Renal cortical epithelial cell (primary cell): ENCODE measurements at places on chromosomes 7 and 10.

GRCh38 chr7:150719436-150719835, 3.0 kb downstream of the GIMAP1 start:
- no peak for DNase-seq

GRCh38 chr10:74846958-74847357, 20.6 kb downstream of the KAT6B start:
- DNase-seq: no peak

GRCh38 chr7:5704534-5704922, 76.9 kb downstream of the RNF216 start:
- DNase-seq: peak; percentile 82

GRCh38 chr7:120856621-120857352, 1.2 kb downstream of the TSPAN12 start:
- no peak for DNase-seq

- peak; percentile 53 for DNase-seq
Observed at GRCh38 chr7:33193308-33193864, 64.0 kb downstream of the BBS9 start.

GRCh38 chr7:33639552-33640197, 265.7 kb upstream of the BMPER start:
- no peak for DNase-seq

GRCh38 chr7:1650363-1651030, 19.6 kb upstream of the ELFN1 start:
- no peak for DNase-seq

DNA sequence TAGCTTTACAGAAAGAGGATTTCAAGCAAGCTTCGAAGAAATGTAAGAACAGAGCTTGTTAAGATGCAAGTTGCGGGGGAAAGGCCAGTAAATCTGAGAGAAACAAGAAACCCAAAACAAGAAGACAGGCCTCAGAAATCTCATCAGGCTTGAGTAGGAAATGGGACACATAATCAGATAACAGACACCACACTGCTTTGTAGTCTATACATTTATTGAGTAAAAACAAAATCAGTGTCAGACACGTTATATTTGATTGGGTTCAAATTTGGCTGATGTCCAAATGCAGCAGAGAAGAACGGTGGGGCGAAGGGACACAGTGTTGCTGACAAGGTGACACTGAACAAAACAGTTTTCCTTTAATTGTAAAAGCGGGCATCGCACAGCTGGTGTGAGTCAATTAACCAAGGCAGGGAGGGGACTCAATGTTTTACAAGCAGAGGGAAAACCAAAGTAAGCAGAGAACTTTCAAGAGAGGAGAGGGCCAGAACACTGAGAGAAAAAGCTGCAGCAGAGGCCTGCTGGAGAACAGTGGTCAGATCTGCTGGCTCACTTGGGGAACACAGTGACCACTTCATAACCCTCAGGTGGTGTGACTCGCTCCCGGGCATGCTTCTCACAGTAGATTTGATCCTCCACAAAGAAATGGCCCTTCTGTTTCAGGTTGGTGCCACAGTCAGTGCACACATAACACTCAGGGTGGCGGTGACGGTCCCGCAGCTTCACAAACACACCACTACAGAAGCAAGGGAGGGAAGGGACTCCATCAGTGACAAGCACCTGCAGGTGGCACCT, 43.5 kb downstream of the ACSM6 start:
- DNase-seq: peak; percentile 63

DNA sequence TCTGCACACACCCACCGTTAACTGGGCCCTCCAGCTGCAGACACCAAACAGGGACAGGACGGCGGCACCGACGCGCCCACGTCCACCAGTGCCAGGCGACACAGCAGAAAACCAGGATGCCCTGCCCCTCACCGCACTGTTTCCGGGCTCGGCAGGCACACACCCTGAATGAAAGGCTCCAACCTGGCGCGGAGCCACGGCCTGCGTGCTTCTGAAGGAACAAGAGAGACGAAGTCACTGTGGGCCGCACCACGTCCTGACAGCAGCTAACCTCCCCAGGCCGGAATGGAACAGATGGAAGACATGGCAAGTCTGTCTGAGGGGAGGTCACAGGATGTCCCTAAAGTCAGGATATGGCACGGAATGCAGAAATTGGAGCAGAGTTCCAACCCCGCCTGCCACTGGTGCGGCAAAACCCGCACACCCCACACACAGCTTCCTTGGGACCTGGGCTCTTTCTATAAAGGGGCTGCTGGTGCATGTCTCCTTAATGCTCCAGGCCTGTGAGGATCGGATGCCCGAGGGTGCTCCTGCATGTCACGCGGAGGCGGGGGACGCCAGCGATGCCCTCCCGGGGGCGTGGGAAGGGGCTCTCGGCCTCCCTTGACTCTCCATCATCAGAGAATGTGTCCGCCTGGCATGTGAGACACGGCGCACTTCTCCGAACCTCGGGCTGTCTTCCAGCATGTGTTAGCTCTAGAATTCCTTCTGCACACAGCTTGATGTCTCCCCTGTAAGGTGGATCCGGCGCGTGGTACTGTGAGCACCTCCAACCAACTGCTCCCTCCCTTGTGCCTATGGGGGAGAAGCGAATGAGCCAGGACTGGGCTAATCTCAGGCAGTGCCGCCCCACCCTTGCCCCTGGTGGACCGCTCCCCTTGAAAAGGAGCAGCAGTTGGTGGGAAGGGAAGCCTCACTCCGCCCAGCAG, 3.9 kb upstream of the GPER1 start:
- DNase-seq: no peak

DNA sequence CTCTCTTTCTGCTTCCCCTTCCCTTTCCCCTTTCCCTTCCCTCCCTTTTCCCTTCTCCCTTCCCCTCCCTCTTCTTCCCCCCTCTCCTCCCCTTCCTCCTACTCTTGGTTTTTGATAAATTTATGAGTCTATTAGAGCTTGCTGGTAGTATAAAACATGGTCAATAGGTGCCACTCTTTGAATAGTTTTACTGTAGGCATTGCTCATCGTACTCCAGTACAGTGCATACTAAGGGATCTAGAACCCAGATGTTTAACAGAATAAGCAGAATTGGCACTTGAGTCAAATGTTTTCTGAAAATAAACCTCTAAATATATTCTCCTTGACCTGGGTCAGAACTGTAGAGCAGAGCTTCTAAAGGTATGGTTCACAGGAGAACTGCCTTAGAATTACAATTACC, 126.7 kb downstream of the SORCS3 start:
- peak; percentile 38 for DNase-seq

DNA sequence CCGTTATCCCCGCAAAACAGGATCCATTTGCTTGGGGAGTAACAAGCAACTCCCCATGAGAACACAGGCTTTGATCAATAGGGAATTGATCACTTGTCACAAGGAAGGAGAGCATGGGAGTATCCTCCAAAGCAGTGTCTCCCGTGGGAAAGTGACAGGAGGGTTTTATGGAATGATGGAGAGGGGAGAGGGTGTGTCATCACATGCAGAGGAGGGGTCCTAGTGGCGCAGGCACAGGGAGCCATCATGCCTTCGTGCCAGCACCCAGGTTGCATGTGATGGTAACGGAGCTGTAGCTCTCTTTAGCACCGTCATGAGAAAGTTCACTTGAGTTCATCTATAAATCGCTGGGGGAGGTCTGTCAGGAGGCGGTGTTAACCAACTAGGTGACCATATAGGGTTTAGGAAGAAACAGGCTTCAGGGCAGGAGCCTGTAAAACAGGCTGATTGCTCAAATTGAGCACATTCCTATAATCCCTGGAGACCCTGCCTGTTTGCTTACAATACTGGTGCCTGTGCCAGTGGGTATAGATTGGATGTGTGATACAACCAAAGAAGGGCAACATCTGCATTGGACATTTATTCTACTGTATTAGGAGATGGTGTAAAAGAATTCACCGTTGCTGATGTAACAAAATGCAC, 428.5 kb downstream of the GALNT17 start:
- no peak for DNase-seq

GRCh38 chr7:66682350-66683093, 53.8 kb downstream of the KCTD7 start:
- no peak for DNase-seq

DNA sequence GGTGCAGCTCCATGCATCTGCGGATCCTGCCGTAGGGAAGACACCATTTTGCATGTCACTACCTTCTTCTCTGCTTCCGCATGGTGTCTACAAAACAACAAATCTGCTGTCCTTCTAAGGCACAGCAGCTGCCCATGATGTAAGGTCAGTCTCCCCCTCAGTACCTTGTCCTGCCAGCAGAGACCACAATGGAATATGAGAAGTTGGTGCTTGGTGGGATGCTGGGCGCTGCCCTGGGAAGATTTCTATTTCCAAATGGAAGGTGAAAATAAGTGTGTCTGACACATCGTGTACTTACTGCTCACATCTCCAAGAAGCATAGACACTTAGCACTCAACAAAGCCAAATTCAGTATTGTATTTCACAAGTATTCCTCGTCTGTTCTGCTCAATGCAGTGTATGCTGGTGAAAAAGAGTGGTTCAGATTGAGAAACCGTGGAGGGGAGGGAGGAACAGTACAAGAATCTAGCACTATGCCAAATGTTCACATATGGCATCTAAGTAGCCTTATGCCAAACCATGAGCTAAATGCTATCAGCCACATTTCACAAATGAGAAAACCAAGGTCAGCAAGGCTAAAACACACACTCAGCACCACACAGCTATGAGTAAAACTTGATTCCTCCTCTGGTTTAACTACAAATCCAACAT, 95.0 kb downstream of the GRB10 start:
- DNase-seq: no peak

GRCh38 chr7:309586-310228, 19.7 kb downstream of the FOXL3 start:
- no peak for DNase-seq

- DNase-seq: no peak
Observed at GRCh38 chr7:152859781-152860191, 100.2 kb downstream of the ACTR3B start.

- no peak for DNase-seq
Observed at GRCh38 chr10:131923038-131923756, 22.4 kb downstream of the PPP2R2D start.

DNA sequence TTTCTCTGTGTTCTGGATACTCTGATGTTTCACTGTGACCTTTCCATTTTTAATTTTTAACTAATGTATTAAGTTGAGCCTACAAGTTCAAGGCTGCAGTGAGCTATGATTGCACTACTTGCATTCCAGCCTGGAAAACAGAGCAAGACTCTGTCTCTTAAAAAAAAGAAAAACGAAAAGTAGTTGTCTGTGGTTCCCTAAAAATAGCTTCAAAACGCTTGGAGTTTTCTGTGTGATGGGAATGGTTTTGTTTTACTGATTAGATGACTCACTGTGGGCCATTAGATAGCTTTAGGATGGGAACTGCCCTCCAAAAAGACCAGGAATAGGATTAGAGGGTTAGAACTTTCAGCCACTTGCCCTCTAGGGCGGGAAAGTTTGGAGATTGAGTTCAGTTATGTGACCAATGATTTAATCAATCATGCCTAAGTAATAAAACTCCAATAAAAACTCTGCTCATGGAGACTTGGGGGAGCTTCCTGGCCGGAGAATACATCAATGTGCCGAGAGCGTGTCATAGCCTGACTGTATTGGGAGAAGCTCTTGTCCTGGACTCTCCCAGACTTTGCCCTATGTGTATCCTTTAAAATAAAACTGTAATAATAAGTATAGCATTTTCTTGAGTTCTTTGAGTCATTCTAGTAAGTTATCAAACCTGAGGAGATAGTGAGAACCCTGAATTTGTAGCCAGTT, 147.1 kb downstream of the LYZL1 start:
- DNase-seq: no peak

DNA sequence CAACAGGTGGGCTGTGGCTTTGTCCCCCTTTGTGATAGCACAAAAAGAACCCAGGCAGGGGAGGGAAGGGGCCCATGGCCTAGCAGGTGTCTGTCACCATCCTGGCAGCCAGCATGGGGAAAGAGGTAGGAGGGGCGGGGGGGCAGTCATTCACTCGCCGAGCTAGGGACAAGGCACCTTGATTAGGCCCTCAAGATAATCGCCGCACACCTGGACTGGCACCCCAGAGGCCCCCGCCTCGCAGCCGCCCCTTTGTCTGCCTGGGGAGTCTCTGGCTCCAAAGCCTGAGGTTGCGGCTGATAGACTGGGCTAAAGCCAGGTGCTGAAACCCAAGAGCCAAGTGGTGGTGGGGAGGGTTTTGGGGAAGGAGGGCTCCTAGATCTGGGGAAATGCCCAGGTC, 151.2 kb upstream of the PCBD1 start:
- no peak for DNase-seq

DNA sequence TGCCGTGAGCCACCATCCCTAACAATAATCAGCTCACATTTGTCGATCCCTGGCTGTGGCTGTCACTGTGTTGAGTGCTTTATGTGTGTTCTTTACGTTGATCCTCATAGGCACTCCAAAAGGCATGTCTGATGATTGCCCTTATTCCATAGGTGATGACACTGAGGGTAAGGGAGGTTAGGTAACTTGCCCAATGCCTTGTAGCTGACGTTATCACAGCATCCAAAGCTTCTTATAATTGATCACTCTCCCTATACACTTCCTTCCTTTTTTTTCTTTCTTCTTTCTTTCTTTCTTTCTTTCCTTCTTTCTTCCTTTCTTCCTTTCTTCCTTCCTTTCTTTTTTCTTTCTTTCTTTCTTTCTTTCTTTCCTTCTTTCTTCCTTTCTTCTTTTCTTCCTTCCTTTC, 41.9 kb upstream of the SMARCD3 start:
- DNase-seq: no peak

GRCh38 chr10:11097686-11098085, 80.0 kb downstream of the CELF2 start:
- DNase-seq: no peak

DNA sequence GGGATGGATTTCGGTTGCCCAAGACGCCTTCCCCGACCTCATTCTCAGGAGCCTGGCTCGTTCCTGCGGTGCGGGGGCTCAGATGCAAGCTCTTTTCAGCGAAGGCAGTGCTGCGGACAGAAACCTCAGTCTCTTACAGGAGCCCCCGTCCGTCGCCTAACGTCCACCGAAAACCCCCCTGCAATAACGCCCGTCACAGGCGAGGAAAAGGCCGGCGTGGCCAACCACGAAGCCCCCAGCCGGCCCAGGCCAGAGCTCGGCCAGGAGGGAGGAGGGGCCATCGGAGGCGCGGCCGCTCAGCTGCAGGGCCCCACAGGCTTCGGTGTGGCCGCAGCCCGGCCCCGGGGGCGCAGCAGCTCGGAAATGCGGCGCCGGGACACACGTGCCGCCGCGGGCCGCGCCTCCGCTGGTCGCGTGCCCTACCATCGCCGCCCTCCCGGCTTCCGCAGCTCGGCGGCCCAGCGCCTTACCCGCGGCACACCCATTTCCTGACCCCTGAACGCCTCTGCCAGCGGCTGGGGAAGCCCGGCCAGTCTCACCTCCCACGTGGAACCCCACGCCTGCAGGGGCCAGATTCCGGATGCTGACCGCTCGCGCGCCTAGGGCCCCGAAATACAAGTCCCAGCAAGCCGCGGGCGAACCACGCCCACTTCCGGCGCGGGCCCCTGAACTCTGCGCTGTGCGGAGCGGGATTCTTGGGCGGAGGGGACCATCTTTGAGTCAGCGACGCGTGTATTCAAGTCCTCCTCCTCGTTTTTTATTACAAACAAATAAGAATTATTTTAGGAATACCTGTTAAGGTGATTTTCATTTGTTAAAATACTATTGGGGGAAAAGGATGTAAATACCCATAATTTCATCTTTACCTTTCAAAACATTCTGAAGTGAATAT, at the start of gene ZNF239:
Gene ZNF239 (minus strand): TSS at position 616 of the 892 bp plus-strand sequence. CDS start 16,537 bp downstream, outside the sequence.
- peak; percentile 59 for DNase-seq

- DNase-seq: no peak
Observed at GRCh38 chr10:71772832-71773220, 494 bp downstream of the VSIR start.
